ENCODE measurements at places on chromosomes 5 and 9.

GRCh38 chr9:20550326-20550725 is 72.0 kb downstream of the MLLT3 start:
- DNase-seq, result no peak

DNA sequence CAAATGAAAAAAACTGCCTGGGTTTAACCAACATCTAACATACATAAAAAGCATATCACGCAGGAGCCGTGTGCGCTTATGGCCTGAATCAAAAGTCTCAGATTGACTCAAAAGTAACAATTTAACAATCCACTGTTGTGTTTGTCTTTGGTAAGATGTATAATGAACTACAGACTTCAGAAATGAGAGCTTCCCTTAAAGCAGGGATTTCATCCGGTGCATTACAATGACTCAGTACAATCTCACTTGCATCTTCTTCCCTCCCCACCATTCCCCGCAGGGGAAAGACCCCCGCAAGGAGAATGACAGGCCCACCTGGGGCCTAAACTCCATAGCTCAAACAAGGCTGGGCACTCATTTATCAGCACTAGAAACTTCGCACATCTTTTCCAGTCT is 1.4 kb downstream of the ZFR start:
- DNase-seq, result no peak

- no peak for DNase-seq
These were observed 41.6 kb downstream of the RAB14 start for GRCh38 chr9:121160025-121160424.

GRCh38 chr5:72555871-72556270 is 48.7 kb upstream of the ZNF366 start:
- no peak for DNase-seq

DNA sequence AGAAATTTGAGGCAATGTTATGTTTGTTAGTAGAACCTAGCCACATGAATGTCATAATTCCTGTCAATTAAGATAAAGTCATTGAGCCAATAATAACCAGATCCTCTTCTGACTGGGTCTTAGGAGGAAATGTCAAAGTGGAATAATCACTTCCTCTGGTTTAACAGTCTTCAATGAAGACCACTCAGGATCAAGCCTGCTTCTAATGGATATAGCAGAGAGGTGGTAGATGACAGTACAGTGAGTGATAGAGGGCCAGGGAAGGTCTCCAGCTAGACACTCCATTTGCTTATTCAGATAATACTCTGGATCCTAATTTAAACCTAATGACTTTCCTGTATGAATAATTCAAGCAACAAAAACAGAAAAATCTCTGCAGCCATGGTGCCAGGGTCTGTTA is 474.2 kb downstream of the DNAH5 start:
- DNase-seq, result no peak

DNA sequence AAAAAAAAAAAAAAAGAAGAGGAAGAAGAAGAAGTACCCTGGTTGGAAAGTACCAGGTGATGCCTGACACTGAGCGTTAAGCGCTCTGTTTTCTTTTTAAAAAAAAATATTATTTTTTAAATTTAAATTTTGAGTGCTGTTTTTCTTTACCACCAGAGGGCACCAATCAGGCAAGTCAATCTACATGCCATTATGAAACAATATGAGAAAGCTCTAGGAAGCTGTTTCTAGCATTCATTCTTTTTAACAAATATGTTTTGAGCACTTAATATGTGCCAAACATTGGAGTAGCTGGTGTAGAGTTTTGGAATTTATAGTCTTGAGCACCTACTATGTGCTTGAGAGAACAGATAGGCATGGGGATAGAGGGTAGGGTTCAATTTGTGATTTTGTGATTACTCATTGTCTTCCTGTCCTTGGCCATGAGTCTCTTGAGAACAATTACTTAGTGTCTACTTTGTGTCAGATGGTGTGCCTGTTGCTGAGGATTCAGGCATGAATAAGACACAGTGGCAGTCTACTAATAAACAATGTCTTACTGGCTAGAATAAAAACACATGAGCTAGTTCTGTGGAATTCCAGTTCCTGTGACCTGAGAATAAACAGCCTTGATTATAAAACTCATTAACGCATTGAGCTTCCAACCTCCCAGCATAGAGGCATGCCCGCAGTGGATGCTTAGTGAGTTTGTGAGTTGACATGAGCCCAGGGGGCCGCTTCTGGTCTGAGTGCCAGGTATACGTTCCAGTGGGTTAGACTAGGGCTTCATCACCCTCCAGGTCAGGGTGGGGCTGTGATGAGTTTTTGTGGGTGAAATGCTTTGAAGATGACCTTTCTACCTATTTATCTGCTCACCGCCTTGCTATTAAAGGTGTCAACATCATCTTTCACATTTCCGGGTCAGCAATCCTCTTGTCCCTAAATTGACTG is 3.0 kb upstream of the UBE2R2 start:
- DNase-seq, result no peak

GRCh38 chr5:171997011-171997410 is 9.4 kb downstream of the FBXW11 start:
- no peak for DNase-seq

DNA sequence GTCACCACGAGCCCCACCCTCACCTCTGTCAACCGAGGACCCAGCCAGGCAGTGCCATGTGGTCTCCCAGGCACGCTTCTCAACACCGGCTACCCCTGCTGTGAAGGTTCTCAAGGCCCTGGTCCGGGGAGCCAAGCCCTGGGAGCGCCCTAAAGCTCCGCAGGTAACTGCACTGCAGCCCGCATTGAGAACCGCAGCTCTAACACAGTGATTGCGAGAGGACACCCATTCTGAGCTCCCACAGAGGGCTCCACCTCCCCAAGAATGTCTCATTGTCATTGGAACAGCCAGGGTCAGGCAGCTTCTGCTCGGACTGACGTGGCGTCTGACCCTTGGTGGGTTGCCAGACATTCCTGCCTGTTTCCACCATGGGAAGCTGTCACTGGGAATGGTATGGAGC is 88.3 kb downstream of the ANKRD33B start:
- DNase-seq, result no peak

DNA sequence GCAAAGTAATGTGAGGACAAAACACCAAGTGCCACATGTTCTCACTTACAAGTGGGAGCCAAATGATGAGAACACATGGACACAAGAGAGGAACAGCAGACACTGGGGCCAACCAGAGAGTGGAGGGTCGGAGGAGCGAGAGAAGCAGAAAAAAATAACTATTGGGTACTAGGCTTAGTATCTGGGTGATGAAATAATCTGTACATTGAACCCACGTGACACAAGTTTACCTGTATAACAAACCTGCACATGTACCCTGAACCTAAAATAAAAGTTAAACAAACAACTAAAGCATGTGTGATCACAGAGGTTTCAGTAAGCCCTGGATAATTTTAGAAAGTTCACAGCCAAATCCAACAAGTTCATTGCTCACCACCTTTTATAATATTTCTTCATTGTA is 160.1 kb downstream of the TENT4A start:
- no peak for DNase-seq

DNA sequence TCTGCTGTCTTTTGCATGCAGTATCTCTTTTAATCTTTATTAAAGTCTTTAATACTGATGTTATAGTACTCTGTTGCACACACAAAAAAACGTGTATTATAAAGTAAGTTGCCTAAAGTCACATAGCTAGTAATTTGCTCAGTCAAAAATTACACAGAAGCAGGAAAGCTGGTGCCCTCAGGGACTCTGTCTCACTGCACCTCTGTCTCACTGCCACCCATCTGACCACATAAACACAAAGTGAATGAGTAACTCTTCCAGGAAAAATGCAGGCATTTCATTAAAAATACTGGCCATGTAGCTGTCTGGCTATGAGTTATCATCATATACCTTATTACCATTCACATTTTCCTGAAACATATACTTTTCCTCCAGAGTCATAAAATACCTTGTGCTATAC is 591.7 kb downstream of the CSNK1G3 start:
- DNase-seq, result no peak

- no peak for DNase-seq
These were observed 8.5 kb downstream of the DOCK8 start for GRCh38 chr9:223152-223551.

Data from DMS79 (cell line).